ENCODE measurements at places on chromosomes 12 and 14.

GRCh38 chr12:1515010-1515409 is 79.4 kb downstream of the FBXL14 start:
- H3K4me3 ChIP-seq, result no peak overlapping the region
- H3K27ac ChIP-seq, result no peak overlapping the region
- no peaks in the 10 kb centered on the region for H3K36me3 ChIP-seq
- peaks cover 4% of the 10 kb centered on the region for H3K4me1 ChIP-seq
- peaks cover 24% of the 10 kb centered on the region for H3K27me3 ChIP-seq

GRCh38 chr14:86625637-86626036 is 1095.7 kb downstream of the FLRT2 start:
- DNase-seq, result no peak
- H3K27me3 ChIP-seq, result no peaks in the 10 kb centered on the region
- H3K4me3 ChIP-seq, result no peak overlapping the region

DNA sequence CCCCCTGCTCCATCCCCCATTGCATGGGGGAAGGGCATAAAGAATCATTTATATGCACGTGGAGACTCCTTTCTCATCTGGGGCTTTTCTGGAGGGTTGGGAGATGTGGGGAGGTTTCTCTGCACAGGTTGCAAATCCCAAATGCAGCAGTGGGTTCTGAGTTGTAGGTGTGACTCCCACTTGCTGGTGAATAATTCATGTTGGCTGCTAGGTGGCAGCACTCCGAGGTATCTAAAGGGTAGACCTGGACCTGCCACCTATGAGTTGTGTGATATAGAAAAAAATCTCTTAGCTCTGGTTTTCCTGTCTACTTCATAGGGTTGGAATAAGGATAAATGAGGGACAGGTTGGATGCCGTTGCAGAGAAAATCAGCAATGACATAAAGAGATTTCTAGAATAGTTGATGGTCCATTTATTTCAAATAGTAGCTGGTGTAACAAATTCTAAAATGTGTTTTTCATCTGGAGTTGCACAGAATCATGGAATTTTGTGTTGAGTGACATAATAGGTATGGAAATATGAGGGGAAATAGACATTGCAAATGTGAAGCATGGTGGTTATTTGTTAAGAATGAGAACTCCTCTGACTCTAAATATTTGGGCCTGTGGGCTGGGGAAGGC is 4.6 kb downstream of the MARCHF9 start:
- H3K27me3 ChIP-seq, result peaks cover 4% of the 10 kb centered on the region
- peaks cover 52% of the 10 kb centered on the region for H3K4me1 ChIP-seq
- no peak overlapping the region for H3K4me3 ChIP-seq

GRCh38 chr12:111841236-111841749 is 735 bp upstream of the MAPKAPK5 start:
- H3K27ac ChIP-seq, result peak overlapping the region; percentile 98
- no peaks in the 10 kb centered on the region for H3K27me3 ChIP-seq
- no peak for DNase-seq
- H3K36me3 ChIP-seq, result peaks cover 75% of the 10 kb centered on the region

DNA sequence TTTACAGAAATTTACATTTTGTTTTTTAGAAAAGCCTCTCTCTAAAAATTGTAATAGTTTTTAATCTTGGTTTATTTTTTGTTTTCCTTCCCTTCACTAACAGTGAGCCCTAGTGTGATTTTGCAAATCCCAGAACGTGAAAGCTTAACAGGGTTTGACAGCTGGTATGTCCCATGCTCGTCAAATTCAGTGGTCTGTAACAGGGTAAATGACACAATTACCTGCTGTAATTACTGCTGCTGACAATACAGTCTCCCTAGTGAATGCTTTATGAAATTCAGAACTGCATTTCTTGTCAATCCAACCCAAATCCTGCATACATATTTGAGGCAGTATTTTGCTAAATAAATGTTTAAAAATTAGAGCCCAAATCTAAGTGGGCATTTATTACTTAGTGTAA is 249.2 kb downstream of the NELL2 start:
- peaks cover 22% of the 10 kb centered on the region for H3K36me3 ChIP-seq
- H3K27me3 ChIP-seq, result no peaks in the 10 kb centered on the region
- peaks cover 11% of the 10 kb centered on the region for H3K4me1 ChIP-seq

GRCh38 chr14:39548358-39548757 is 116.1 kb upstream of the FBXO33 start:
- H3K27ac ChIP-seq, result no peak overlapping the region
- H3K4me3 ChIP-seq, result no peak overlapping the region
- DNase-seq, result no peak

DNA sequence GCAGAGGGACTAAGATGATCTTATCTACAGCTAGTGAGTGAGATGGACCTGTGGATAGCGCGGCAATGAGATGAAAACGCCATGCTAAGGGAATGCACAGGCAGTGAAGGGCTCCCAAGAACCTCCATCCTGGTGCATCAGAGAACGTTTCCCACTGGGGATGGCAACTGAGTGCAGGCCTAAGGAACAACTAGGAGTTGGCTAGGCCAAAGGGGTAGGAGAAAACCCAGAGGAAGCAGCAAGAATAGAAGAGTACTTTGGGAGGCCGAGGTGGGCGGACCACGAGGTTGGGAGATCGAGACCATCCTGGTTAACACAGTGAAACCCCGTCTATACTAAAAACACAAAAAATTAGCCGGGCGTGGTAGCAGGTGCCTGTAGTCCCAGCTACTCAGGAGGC is 24.6 kb upstream of the BATF start:
- peak overlapping the region; percentile 88 for H3K27ac ChIP-seq
- no peaks in the 10 kb centered on the region for H3K27me3 ChIP-seq
- H3K36me3 ChIP-seq, result no peaks in the 10 kb centered on the region
- DNase-seq, result no peak
- H3K4me3 ChIP-seq, result peak overlapping the region; percentile 42
- H3K4me1 ChIP-seq, result peaks cover 59% of the 10 kb centered on the region

GRCh38 chr14:35391388-35391710 is 13.2 kb downstream of the NFKBIA start:
- peaks cover 19% of the 10 kb centered on the region for H3K4me1 ChIP-seq

DNA sequence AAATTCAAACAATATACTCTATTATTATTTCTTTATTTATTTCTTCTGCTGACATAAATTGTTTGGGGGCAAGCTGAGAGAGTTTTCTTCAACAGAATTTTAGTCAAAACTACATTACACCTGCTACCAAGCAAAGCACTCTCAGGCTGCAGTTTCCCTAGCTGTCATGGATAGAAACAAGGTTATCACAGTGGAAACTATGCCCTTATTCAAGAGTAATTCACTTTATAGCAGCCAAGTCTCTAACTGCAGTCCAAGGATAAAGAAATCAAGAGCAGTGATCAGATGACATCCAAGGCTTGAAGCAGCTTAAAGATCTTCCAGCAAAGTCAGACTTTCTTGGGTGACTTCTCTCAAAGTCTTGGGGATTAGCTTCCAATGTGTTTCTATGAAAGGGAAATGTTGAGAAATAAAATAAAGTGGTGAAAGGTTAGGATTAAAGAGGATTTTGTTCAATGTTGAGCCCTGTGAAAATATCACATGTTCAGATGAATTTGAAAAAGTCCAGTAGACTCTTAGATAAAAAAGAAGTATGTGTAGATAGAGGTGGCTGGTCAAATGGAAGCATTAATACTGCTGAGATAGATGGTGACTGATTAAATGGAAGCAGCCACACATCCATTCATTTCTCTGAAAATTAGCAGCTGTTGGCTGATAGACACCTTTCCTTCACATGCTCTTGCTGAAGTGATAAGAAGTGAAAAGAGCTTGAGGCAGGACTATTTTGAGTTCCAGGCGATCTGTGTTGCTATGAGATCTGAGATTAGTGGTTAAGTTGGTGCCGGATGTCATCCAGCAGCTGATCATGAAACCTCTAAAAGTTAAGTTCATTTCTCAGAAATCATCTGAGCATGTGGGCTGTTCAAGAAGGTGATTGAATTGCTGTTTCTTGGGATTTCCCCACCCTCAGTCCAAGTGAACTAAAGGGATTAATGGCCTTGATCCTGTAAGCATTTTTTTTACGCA is 257.8 kb upstream of the BTG1 start:
- H3K36me3 ChIP-seq, result peaks cover 19% of the 10 kb centered on the region
- H3K4me1 ChIP-seq, result peaks cover 89% of the 10 kb centered on the region

DNA sequence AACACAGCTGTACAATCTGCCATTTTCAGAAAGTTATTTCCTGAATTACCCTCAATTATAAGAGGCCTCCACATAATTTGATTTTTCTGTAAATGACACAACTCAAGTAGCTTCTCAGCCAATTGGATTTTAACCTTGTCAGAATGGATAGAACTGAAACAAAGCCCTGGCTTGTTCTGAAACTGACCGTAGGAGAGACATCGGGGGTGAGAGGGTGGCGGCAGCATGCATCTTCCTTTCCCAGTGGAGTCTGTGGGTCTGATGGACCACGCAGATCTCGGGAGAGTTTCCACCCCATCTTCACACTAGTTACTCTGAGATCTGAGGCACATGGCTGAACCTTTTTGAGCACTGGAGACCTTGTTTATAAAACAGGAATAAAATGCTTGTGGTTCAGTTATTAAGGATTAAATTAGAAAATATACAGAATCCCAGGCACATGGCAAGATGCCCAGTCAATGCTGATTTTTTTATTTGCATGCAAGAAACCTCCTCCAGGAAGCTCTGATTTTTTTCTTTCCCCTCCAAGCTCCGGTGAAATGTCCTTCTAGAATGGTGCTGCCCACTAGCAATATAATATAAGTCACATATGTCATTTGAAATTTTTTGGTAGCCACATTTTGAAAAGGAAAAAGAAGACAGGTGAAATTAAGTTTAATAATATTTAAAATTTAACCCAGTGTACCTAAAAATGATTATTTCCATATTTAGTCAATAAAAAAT is 153.9 kb downstream of the CHST11 start:
- peak overlapping the region; percentile 19 for H3K27ac ChIP-seq
- H3K4me1 ChIP-seq, result peaks cover 31% of the 10 kb centered on the region
- DNase-seq, result no peak
- H3K27me3 ChIP-seq, result no peaks in the 10 kb centered on the region
- no peak overlapping the region for H3K4me3 ChIP-seq

GRCh38 chr14:90628825-90629224 is 187.4 kb downstream of the TTC7B start:
- H3K27ac ChIP-seq, result no peak overlapping the region
- no peaks in the 10 kb centered on the region for H3K36me3 ChIP-seq
- no peak for DNase-seq

DNA sequence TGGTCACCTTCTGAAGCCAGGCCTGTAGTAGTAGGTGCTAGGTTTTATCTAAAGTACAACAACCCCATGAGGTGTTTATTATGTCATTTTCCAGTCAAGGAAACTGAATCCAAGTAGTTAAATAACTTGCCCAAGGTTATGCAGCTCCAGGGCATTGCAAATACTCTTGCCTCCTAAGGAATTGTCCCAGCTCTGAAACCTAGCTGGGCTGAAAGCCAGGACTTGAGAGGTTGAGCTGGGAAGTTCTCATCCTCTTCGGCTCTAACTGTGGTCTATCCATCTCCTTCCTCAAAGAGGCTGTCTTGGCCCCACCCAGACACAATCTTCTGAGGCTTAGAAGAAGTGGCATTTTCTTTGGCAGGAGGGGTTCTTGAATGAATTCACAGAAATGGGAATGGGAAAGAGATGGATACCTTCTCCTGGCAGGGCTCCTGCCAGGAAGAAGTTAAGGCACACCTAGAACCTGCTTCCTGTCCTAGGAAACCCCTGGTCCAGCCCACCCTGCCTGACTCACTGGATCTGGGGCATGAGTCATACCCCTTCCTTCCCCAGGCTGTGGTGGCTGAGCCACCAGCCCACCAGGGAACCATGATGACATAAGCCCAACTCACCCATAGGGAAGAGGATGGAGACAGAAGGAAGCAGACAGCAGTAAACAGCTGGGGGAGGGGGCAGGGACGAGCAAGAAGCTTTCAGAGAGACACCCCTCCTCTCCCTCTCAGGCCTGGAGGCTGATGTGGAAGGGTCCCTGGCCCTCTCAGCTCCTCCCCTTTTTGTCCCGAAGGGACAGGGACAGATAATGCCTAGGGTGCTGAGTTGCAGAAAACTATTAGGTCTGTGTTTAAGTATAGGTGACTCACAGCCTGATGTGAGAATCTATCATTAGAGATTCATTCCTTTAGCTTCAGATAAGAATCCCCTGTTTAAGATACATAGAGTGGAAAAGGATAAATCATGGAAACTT is 2.1 kb upstream of the PLEK2 start:
- H3K4me3 ChIP-seq, result no peak overlapping the region
- no peaks in the 10 kb centered on the region for H3K36me3 ChIP-seq
- peaks cover 21% of the 10 kb centered on the region for H3K4me1 ChIP-seq
- DNase-seq, result peak; percentile 47

DNA sequence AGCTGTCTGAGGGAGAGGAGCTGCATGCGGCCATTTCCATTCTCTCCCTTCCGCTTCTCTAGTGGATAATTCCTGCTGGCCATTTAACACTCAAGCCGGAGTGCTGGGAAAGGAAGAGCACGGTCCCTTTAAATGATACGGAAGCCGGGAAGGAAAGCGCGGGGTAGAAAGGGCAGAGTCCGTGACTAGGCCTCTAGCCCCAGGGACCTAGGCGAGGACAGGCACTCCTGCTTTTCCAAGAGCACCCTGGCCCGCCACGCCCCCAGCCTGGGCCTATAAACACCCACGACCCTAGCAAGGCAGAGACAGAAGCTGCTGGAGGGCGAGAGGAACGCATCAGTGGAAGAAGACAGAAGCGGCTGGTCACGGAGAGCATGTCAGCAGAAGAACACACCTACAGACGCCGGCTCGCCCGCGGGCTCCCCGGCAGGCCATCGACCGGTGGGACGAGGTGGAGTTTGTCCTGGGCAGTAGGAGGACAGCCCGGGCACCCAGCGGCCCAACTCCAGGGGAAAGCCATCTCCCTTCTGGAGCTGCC is 1206.6 kb upstream of the TMEM132C start:
- H3K27ac ChIP-seq, result no peak overlapping the region
- H3K36me3 ChIP-seq, result no peaks in the 10 kb centered on the region
- no peaks in the 10 kb centered on the region for H3K27me3 ChIP-seq
- no peaks in the 10 kb centered on the region for H3K4me1 ChIP-seq
- DNase-seq, result no peak
- H3K4me3 ChIP-seq, result no peak overlapping the region

GRCh38 chr14:70955543-70956480 is 48.6 kb downstream of the PCNX1 start:
- no peaks in the 10 kb centered on the region for H3K27me3 ChIP-seq
- no peak for DNase-seq
- H3K27ac ChIP-seq, result peak overlapping the region; percentile 26
- no peak overlapping the region for H3K4me3 ChIP-seq
- H3K36me3 ChIP-seq, result peaks cover 38% of the 10 kb centered on the region

DNA sequence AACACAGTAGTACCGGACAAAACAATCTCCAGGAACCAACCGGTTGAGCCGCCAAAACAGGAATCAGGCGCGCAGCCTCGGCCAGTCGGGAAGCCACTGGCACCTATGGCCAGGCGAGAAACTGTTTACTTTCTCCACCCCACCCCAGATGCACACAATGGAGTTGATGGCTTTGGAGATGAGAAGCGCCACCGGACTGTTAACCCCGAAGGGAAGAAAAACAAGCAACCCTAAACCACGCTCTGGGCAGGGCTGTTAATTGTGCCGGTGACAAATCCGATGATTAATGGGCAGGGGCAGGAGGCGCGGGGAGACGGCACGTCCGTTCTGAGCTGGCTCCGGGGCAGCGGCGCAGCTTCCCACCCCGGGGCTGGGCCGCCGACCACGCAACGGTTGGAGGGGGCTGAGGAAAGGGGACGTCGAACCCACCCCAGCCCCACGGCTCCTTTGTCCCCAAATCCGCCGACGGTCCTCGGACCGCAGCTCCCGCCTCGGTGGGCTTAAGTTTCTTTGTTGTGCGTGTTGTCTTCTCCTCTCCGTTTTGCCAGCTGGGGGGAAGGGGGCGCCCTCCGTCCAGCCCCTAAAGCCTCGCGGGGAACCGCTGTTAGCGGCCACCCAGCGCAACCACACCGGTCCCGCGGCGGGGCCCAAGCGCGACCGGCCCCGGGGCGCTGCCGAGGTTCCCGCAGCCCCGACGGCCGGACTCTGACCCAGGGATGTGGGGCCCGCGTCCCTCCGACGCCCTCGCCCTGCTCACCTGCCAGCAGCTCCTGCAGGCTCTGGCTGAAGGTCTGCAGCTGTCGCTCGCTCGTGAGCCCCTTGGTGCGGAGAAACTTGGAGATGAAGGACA is 790 bp downstream of the BTG1 start:
- DNase-seq, result peak; percentile 74
- H3K36me3 ChIP-seq, result peaks cover 64% of the 10 kb centered on the region
- H3K4me3 ChIP-seq, result peak overlapping the region; percentile 100
